Activated CD4-positive, alpha-beta T cell treated with anti-CD3 and anti-CD28 coated beads for 36 hours (primary cell): ENCODE measurements at places on chromosomes 12 and 14.
A peak's percentile ranks its signal among the peaks of the same experiment; 100 is the strongest.

- no peak overlapping the region for H3K4me3 ChIP-seq
- H3K27ac ChIP-seq: no peak overlapping the region
- DNase-seq: no peak
- peaks cover 5% of the 10 kb centered on the region for H3K27me3 ChIP-seq
Measured at GRCh38 chr12:26848156-26848825, 15.3 kb upstream of the ITPR2 start.

- DNase-seq: no peak
- no peak overlapping the region for H3K27ac ChIP-seq
- H3K4me3 ChIP-seq: no peak overlapping the region
- no peaks in the 10 kb centered on the region for H3K27me3 ChIP-seq
- no peaks in the 10 kb centered on the region for H3K4me1 ChIP-seq
- no peaks in the 10 kb centered on the region for H3K36me3 ChIP-seq
Measured at GRCh38 chr12:63208956-63209355, 58.0 kb upstream of the AVPR1A start.

GRCh38 chr14:36756226-36756625 lies 94.6 kb downstream of the PAX9 start:
- no peaks in the 10 kb centered on the region for H3K36me3 ChIP-seq
- H3K4me3 ChIP-seq: no peak overlapping the region
- no peaks in the 10 kb centered on the region for H3K4me1 ChIP-seq
- H3K27me3 ChIP-seq: no peaks in the 10 kb centered on the region
- DNase-seq: no peak

GRCh38 chr12:77488041-77488620 lies 342.6 kb upstream of the NAV3 start:
- no peak overlapping the region for H3K27ac ChIP-seq
- H3K4me1 ChIP-seq: no peaks in the 10 kb centered on the region
- no peak overlapping the region for H3K4me3 ChIP-seq
- DNase-seq: no peak
- H3K36me3 ChIP-seq: no peaks in the 10 kb centered on the region

- H3K27me3 ChIP-seq: peaks cover 6% of the 10 kb centered on the region
- DNase-seq: no peak
- H3K4me3 ChIP-seq: no peak overlapping the region
- H3K36me3 ChIP-seq: no peaks in the 10 kb centered on the region
- no peak overlapping the region for H3K27ac ChIP-seq
Measured at GRCh38 chr12:13425766-13426165, 229.2 kb downstream of the EMP1 start.

- H3K27me3 ChIP-seq: no peaks in the 10 kb centered on the region
- H3K27ac ChIP-seq: no peak overlapping the region
- H3K36me3 ChIP-seq: no peaks in the 10 kb centered on the region
- no peak overlapping the region for H3K4me3 ChIP-seq
- peaks cover 5% of the 10 kb centered on the region for H3K4me1 ChIP-seq
Measured at GRCh38 chr14:22263961-22264360, 325.1 kb downstream of the DAD1 start.

GRCh38 chr12:51788876-51789275 lies 59.6 kb downstream of the FIGNL2 start:
- no peak overlapping the region for H3K27ac ChIP-seq
- no peak for DNase-seq
- no peaks in the 10 kb centered on the region for H3K27me3 ChIP-seq
- H3K36me3 ChIP-seq: no peaks in the 10 kb centered on the region
- H3K4me1 ChIP-seq: peaks cover 5% of the 10 kb centered on the region

- peaks cover 16% of the 10 kb centered on the region for H3K4me1 ChIP-seq
- no peak overlapping the region for H3K27ac ChIP-seq
- no peak overlapping the region for H3K4me3 ChIP-seq
- H3K27me3 ChIP-seq: no peaks in the 10 kb centered on the region
- peak; percentile 89 for DNase-seq
Measured at GRCh38 chr12:124898200-124898922, 16.1 kb downstream of the UBC start.

DNA sequence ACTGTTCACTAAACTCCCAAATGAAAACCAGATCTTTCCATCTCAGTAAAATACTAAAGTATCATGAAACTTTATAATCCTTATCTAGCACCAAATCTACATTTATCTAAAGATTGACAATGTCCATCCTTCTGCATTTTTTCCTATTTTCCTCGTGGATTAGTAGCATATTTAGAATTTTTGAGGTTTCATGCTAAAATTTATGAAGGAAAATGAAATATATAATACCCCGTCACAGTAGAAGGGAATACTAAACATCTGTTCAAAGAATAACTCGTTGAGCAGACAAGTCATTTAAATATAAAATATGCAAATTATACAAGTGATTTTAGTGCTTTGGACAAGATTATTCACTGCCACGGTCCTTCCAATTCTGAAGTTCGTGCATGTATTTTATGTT lies 122.7 kb upstream of the SLCO1C1 start:
- no peak for DNase-seq
- no peaks in the 10 kb centered on the region for H3K36me3 ChIP-seq
- H3K27me3 ChIP-seq: no peaks in the 10 kb centered on the region
- H3K4me1 ChIP-seq: no peaks in the 10 kb centered on the region
- H3K27ac ChIP-seq: no peak overlapping the region
- H3K4me3 ChIP-seq: no peak overlapping the region

GRCh38 chr14:27223906-27224305 lies 626.1 kb upstream of the NOVA1 start:
- peaks cover 2% of the 10 kb centered on the region for H3K36me3 ChIP-seq
- no peak overlapping the region for H3K27ac ChIP-seq
- H3K27me3 ChIP-seq: no peaks in the 10 kb centered on the region

DNA sequence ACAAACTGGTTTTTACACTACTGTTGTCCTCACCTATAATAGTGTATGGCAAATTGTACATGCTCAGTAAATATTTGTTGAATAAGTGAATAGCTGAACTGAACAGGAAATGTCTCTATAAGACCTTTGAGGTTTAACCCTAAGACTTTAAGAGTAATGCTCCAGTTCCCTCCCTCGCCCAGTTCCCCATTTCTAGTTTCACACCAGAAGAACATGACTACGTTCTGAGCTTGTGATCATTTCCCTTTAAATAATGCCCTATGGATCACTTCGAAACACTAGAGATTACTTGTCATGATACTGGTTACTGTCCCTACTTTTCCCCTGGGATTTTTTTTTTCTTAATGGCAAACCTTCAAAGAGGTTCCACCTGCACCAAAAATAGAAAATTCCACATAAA lies 69.3 kb downstream of the PRKD1 start:
- no peaks in the 10 kb centered on the region for H3K36me3 ChIP-seq
- no peak overlapping the region for H3K27ac ChIP-seq
- H3K4me1 ChIP-seq: no peaks in the 10 kb centered on the region
- no peaks in the 10 kb centered on the region for H3K27me3 ChIP-seq
- no peak overlapping the region for H3K4me3 ChIP-seq
- DNase-seq: no peak

GRCh38 chr12:101174541-101174940 lies 35.5 kb downstream of the SLC5A8 start:
- no peak for DNase-seq
- no peaks in the 10 kb centered on the region for H3K27me3 ChIP-seq
- H3K27ac ChIP-seq: no peak overlapping the region
- no peaks in the 10 kb centered on the region for H3K4me1 ChIP-seq
- H3K4me3 ChIP-seq: no peak overlapping the region

GRCh38 chr14:104724981-104725771 lies 1.1 kb downstream of the ADSS1 start:
- no peaks in the 10 kb centered on the region for H3K27me3 ChIP-seq
- peak; percentile 34 for DNase-seq
- no peaks in the 10 kb centered on the region for H3K36me3 ChIP-seq

DNA sequence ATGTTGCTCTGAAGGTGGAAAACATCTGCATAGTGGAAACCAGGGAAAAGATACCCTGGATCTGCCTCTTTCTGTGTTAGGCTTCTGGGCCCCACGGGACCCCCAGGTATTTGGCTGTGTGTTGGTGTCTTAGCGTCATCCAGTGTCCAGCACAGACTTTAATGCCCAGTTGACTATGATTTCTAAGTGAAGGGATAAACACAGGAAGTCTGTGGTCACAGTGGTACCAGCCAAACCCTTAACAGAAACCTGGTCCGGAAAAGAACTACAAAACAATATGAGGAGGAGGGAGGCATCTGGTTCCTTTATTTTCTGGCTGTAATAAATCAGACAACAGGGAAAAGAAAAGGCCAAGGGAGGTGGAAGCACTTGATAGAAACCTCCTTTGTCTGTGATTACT lies 56.4 kb downstream of the CMKLR1 start:
- no peaks in the 10 kb centered on the region for H3K36me3 ChIP-seq
- no peak for DNase-seq
- no peak overlapping the region for H3K4me3 ChIP-seq
- peaks cover 8% of the 10 kb centered on the region for H3K4me1 ChIP-seq
- no peaks in the 10 kb centered on the region for H3K27me3 ChIP-seq
- H3K27ac ChIP-seq: no peak overlapping the region

DNA sequence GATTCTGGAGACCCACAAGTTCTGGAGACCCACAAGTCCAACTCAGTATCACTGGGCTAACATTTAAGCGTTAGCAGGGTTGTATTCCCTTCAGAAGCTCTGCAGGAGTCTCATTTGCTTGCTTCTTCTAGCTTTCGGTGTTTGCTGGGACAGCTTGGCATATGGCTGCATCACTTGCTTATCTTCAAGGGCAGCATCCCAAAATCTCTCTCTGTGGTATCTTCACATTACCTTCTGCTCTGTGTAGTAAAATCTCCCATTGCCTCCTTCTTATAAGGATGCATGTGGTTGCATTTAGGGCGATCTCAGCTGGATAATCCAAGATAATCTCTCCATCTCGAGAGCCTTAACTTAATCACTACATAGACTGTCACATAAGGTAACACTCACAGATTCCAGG lies 7.3 kb upstream of the CNTN1 start:
- no peak overlapping the region for H3K27ac ChIP-seq
- H3K27me3 ChIP-seq: no peaks in the 10 kb centered on the region
- no peak overlapping the region for H3K4me3 ChIP-seq

GRCh38 chr14:38143659-38144505 lies 63.8 kb upstream of the SSTR1 start:
- H3K4me3 ChIP-seq: no peak overlapping the region
- H3K27me3 ChIP-seq: no peaks in the 10 kb centered on the region
- H3K27ac ChIP-seq: no peak overlapping the region
- no peaks in the 10 kb centered on the region for H3K36me3 ChIP-seq

DNA sequence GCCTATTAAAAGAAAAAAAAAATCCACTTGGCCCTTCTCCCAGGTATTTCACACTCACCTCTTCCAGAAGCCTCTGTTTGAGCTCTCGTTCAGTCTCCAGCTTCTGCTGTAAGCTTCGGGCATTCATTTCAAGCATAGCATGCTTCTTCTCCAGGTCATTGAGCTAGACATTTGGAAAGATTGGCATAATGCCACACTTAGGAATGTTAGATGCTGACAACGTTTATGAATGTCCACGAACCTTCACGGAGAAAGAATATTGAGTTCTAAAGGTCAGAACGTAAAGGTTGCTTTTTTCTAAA lies 60.5 kb downstream of the PRKAB1 start:
- no peak overlapping the region for H3K27ac ChIP-seq
- H3K27me3 ChIP-seq: no peaks in the 10 kb centered on the region
- H3K36me3 ChIP-seq: peaks cover 11% of the 10 kb centered on the region

DNA sequence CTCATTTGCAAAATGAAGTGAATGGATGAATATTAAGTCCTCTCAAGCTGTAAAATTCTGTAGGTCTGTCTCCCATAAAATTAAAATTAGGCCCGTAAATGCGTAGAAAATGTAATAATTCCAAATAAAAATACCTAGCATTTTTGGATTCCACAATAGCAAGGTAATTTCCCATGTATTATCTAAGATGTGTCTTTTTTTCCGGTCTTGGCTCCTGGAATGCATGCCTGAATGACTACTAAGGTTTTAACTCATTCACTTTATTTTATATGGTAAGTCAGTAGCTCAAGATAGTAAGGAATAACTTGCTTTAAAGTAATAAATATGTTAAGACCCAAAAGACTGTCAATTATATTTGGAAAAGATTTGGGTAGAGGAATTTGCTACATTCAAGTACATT lies 11.1 kb downstream of the TXNRD1 start:
- H3K27me3 ChIP-seq: peaks cover 8% of the 10 kb centered on the region
- peaks cover 2% of the 10 kb centered on the region for H3K36me3 ChIP-seq
- no peak for DNase-seq
- no peak overlapping the region for H3K27ac ChIP-seq
- peaks cover 9% of the 10 kb centered on the region for H3K4me1 ChIP-seq
